ENCODE measurements at places on chromosomes 5 and 9.
A peak's percentile ranks its signal among the peaks of the same experiment; 100 is the strongest.

GRCh38 chr5:4113426-4113825 is 517.8 kb downstream of the IRX1 start:
- no peak for DNase-seq

- DNase-seq = no peak
Measured at GRCh38 chr9:89666364-89666763, 61.6 kb downstream of the GADD45G start.

DNA sequence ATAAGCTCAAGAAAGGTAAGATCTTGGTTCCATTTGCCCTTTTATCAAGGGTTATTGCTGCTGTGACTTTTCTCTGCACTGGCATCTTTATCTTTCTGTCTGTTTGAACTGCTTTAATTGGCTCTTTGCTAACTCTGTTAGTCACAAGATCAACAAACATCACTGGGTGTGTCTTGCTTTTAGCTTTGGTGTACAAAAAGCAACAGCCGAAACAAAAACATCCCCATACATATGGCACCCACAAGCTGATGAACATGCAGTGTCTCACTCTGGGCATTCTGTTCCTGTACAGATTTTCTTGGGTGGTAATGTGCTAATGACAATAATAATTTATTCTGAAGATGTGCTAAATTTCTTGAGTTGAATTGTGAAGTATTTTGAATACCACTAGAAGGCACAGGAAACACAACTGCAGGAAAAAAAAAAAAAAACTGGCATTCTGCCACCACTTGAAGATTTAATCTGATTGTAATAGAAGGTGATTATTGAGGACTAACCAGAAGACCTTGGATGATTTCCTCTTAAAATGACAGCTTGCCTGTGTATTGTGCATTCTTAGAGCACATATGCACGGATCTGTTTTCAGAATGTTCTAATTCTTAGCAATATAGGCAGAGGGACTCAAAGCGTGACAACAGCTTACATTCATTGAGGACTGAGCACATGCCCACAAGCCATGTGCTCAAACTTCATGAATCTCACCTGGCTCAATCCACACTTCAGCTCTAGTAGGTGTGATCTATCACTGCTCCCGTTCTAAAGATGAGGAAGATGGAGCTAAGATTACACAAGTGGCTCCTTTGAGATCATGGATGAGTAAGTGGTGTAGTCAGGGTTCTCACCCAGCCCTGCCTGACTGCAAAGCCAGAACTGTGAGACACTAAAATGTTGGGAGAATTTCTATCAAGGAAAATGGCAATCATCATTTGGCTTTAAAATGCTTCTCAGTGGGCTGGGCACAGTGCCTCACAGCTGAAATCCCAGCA is 96.4 kb downstream of the EBF1 start:
- DNase-seq = peak; percentile 52

DNA sequence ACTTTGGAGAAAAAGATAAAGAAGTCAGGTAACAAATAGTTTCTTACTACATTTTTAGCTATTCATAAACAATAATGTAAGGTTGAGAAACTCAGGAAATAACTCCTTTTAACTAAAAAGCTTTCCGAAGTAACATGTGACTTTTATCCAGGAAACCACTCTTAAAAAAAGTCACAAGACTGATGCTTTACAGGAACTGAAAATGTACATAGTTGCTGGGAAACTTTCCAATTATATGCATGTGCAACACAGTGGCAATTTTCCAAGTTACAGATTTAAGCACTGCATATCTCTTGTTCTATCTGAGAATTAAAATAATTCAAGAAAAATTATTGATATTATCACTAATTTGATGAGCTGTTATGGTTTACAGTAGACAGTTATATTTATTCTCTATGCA is 105.2 kb downstream of the CDH10 start:
- no peak for DNase-seq

DNA sequence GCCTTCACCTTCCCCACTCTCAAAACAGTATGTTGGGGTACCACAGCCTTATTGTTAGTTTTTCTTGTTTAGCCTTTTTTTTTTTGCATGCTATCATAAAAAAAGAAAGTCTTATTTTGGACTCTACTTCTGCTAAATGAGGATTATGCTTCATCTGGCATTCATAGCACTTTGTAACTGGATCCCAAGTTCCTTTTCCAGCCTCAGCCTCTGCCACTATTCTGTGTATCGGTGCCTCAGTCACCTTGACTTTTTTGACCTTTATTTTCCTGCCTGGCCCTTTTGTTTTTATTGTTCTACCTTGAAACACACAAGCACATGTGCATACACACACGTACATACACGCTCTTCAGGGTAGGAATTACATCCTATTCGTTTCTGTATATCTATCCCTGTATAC is 8.5 kb upstream of the MAML1 start:
- no peak for DNase-seq

- no peak for DNase-seq
Measured at GRCh38 chr5:56003179-56003578, 8.4 kb upstream of the IL6ST start.
